Right cardiac atrium (tissue), 5 donors: ENCODE measurements at places on chromosomes 1 and 21. TPM values are rescaled to one million over a fixed set of nuclear protein-coding genes. Genes with fewer than 3 reads are reported as not detected.

MRPS14 gene
- 24.6 TPM for total RNA-seq

CFAP107 gene
- not detected for total RNA-seq

REN gene
- total RNA-seq = 0.89 TPM

- DNase-seq = no peak
Observed at GRCh38 chr1:219555031-219555692, 57.7 kb downstream of the ZC3H11B start.
